ENCODE measurements at places on chromosomes 5 and 9.

DNA sequence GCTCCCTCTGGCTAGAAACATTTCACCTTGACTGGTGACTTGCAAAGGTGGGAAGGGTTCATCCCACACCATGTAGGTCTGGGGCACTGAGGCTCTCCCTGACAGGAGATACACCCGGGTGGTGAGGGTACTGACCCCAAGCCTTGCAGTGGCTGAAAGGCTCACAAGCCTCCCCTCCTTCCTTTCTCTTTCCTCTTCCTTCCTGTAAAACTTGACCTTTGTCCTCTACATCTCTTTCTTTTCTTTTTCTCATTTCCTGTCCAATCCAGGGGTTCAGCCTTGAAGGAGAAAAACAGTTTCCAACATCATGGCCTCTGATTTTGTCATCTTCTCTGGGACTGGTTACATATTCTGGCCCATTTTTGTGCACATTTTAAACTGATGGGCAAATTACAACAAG lies 16.6 kb downstream of the FBP2 start:
- DNase-seq, result no peak

DNA sequence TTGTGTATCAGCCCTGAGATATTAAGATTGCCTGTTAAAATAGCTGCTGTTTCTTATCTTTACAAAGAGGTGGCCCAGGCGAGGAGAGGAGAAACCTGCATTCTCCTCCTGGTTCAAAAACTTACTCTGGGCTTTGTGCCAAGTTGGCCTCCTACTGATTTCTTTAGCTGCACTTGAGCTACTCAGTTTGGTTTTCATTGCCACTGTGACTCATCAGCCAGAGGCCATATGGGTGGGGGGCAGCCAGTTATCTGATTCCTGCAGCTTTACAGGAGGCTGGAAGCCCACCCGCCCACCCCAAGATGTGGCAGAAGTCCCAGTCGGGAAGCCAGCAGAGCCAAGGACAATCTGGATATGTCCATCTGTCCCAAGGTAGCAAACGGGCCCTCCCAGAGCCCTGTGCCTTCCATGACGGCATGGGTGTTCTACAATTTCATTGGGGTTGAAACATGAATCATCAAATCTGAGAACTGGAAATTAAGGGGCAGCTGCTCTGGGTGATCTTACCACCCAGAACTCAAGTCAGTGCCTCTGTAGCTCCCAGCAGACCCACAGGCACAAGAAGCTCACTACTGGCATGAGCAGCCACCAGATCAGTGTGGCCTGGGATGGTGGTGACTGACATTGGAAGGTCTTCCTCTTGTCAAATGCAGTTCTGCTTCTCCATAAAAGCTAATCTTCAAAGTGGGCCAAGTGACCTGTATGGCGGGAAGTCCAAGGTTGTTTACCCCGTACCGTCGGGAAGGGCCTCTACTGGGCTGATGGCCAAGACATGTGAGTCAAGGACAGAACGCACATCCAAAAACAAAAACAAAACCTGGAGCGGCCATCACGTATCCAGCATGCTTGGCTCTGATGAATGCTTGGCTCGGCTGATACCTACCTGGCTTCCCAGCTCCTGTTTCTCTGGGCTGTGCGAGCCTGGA lies 15.6 kb downstream of the FCN2 start:
- DNase-seq, result peak; percentile 8

DNA sequence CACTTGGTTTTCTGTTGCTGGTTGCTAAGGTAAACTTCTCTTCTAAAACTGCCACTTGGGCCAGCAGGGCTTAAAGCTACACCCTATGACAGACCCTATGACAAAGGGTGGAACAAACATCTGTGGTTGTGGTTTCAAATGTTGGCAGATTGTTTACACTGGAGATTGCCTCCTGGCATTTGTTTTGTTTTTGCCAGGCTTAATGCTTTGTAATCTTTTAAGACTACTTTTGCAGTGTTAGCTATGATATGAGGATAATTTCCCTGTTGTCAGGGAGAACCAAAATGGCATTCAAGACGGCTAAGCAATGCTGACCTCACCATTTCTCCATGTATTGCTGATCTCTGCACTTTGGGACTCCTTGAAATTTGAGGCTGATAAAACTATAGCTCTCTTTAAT lies 50.3 kb downstream of the MAMDC2 start:
- no peak for DNase-seq

DNA sequence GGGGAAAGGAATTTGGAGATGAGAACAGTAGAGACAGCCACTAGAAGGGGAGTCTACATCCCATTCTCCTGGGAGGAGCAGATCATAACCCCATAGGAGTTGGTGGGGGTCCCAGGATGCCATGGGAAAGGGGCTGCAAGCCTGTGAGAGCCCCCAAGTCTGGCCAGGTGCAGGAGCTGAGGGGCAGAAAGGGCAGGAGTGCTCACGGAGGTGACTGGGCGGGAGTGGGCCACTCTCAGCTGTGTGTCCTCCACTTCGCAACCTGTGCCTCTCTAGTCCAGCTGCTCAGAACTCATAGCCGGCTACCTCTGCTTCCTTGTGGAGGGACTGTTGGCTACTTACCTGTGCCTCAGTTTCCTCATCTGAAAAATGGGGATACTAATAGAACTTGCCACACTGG lies 263.9 kb downstream of the FSTL4 start:
- DNase-seq, result no peak

- no peak for DNase-seq
Measured at GRCh38 chr9:13718539-13718938, 439.0 kb upstream of the MPDZ start.

DNA sequence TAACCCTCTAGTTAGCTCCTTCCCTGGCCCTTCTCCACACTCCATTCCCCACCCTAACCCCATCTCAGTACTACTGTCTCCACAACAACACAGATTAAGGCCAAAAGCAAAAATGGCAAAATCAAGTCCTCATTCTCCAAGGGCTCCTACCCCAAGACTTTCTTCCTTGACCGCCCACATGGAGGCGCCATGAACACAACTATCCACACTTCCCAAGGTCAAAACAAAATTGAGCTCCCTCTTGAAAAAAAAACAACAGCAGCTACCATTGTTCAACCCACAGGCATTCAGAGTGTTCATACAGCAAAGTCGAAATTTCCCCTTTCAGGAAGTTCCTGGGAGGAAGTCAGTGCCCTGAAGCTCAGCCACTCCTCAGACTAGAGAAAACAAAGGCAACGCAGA lies 54.4 kb downstream of the GNAQ start:
- DNase-seq, result peak; percentile 61

DNA sequence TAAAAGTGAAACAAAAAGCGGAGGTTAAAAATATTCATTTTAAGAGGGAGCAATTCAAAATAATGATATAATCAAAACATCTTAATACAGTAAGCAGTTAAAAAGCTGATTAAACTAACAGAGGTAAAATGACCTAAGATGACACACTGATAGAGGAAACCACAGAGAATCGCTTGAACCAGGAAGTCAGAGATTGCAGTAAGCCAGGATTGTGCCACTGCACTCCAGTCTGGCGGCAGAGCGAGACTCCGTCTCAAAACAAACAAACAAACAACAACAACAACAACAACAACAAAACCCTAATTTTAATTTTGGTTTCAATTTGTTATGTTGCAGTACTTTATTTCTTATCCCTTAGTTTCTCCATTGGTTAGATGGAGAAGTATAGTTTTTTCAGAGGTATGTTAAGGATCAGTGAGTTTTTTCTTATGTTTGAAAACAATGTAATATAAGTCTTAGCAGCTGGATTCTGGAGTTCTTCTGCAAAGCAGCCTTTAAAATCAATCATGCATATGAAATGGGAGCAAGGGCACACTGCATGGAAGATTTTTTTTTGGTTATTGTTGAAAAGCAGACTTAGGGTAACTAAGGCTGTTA lies 58.5 kb downstream of the MLANA start:
- DNase-seq, result no peak

Measured in anterior cingulate cortex (tissue), 58 donors.